Activated CD4-positive, alpha-beta T cell treated with anti-CD3 and anti-CD28 coated beads, Interleukin-2, amount 50 U/mL, for 4 hours (primary cell): ENCODE measurements at places on chromosomes 5 and 9.

DNA sequence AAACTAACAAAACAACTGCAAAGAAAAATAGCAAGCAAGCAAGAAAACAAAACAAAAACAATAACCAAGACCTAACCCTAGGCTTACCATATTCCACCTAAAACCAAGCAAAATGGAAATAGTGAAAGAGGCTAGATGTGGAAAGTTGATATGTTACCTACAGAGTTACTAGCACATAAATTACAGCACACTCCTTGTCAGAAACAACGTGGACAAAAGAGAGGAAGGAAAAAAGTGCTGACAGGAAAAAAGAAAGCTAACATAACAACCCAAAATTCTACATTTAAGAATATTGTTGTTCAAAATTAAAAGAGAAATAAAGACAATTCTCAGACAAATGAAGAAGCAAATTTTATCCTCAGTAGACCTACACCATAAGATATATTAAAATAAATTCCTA, 812.8 kb upstream of the NUDT12 start:
- DNase-seq = no peak

- peak; percentile 28 for DNase-seq
Observed at GRCh38 chr5:1315709-1316587, 21.1 kb upstream of the TERT start.

- no peak for DNase-seq
Observed at GRCh38 chr9:13570068-13570974, 290.8 kb upstream of the MPDZ start.

GRCh38 chr9:86821006-86821845, 126.1 kb downstream of the GAS1 start:
- DNase-seq = no peak

DNA sequence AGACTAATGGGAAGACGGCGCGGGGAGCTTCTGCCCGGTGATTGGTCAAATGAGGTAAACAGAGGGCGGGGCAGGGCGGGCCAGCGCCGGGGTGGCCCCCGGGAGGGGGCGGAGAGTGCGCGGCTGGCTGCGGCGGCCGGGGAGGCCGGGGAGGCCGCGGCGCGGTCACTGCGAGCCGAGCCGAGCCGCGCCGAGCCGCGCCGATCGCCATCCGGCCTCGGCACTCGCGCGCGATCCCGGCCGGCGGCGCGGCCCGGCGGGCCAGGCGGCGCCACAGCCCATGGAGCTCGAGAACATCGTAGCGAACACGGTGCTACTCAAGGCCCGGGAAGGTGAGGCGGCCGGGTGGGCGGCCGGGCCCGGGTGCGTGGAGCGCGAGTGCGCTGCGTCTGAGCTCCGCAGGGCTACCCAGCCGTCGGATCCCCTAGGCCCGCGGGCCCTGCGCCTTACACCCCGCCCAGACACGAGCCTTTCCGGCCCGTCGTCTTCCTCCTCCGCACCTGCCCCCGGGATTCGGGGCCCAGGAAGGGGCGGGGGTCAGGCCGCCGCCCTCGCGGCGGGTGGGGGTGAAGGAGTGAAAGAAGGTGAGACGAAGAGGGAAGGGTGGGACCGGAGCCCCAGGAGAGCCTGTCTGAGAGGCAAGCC, at the start of gene GRK6:
Gene GRK6 (plus strand): TSS at position 111 of the 645 bp plus-strand sequence. CDS start 170 bp downstream, at position 281.
- DNase-seq = peak; percentile 49

DNA sequence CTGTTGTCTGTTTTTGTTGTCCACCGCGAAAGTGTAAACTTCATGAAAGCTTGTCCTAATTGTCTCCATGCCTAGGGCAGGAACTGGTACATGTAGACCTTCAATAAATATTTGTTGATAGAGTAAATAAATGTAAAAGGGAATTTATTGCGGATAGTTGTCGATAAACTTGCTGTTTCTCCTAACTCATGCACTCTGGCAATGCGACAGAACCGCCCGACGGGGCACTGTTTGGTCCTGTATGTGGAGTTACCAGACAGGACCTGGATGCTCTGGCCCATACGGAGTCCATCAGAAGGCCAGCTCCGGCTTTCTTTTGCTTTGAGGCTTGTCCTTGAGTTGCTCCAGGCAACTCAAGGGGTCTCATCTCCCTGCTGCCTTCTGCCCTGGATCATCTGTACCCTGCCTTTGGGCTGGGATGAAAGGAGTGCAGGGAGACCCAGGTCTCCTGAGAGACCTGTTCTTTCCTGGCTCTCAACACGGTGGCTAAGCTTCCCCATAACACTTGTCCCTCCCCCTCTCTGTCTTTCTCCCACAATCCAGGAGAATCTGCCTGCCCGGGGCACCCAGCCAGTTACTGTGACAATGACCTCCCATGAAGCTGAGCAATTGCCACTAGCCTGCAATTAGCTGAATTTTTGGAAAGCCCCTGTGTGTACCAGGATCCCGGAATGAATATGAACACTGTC, 149.5 kb upstream of the PTCH1 start:
- no peak for DNase-seq

GRCh38 chr5:80407735-80408483, at the start of gene ZFYVE16:
Gene ZFYVE16, plus strand, starts transcription at chr5:80408064. Its CDS starts 26,084 bp downstream, at chr5:80434148.
- peak; percentile 95 for DNase-seq

DNA sequence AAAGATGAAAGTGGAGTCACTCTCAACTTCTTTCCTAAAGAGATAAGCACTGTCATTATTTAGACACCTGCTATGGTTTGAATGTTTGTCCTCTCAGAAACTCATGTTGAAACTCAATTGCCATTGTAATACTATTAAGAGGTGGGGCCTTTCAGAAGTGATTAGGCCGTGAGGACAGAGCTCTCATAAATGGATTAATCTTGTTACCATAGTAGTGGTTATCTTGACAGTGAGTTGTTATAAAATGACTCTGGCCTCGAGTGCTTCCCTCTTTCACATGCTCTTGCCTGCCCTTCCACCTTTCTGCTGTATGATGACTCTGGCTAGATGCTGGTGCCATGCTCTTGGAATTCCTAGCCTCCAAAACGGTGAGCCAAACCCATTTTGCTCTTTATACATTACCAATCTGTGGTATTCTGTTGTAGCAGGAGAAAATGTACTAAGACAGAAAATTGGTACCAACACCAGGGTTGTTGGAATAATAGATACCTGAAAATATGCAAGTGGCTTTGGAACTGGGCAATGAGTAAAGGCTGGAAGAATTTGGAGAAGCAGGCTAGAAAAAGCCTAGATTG, 38.0 kb downstream of the GDA start:
- no peak for DNase-seq

- no peak for DNase-seq
Observed at GRCh38 chr5:15037247-15037908, 165.8 kb upstream of the ANKH start.
